ENCODE measurements at places on chromosomes 6 and 20.

DNA sequence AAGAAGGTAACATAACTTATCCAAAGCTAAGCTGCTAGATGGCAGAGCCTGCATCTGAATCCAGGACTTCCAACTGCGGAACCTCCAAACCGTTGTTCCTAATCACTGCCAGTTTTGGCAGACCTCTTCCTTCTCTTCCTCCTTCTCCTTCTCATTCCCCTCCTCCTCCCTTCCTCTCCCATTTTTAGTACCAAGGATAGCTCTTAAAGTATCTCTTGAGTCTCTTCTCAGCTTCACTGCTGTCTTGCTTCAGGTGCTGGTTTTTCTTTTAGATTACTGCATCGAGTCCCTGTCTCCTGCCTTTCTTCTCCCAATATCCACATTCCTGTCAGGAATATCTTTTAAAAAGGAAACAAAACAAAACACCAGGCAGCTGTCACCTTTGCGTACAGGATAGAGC is 77.1 kb downstream of the CDYL start:
- DNase-seq = no peak

DNA sequence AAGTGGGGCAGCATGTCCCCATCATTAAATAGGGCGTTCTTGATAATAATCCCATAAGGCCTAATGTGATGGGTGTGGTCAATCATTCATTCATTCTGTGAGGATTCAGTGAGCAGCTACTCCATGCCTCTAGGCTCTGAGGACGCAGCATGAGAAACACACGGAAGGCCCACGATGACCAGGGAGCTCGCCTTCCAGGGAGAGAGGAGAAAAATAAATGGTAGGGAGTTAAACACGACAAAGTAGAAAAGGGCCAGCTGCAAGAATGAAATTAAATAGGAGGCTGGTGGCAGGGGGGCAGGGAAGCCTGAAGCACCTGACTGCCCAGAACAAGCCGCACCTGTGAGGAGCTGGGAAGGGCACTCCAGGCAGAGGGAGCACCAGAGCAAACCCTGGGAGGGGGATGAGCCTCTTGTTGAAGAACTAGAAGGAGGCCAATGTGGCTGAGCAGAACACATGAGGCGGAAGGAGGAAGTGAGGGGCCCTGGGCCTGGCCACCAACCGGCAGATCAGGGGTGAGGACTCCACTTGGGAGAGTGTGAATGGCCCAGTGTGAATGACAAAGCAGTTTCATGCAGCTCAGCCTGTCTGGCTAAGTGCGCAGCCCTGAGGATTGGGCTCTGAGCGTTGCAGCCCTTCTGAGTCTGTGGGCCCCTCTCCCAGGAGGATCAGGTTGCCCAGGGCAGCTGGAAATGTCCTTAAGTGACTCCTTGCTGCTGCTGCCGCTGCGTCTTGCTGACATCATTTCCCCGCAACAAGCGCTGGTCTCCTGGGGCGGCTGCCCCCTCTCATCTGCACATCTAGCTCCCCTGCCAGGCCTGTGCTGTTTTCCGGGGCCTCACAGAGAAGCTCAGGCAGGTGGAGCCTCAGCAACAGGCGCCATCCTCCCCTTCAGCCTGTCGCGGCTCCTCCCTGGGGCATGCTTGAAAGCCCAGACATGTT is 99.9 kb downstream of the CDH26 start:
- peak; percentile 24 for DNase-seq

GRCh38 chr20:834151-834746 is 734 bp downstream of the FAM110A start:
- no peak for DNase-seq

DNA sequence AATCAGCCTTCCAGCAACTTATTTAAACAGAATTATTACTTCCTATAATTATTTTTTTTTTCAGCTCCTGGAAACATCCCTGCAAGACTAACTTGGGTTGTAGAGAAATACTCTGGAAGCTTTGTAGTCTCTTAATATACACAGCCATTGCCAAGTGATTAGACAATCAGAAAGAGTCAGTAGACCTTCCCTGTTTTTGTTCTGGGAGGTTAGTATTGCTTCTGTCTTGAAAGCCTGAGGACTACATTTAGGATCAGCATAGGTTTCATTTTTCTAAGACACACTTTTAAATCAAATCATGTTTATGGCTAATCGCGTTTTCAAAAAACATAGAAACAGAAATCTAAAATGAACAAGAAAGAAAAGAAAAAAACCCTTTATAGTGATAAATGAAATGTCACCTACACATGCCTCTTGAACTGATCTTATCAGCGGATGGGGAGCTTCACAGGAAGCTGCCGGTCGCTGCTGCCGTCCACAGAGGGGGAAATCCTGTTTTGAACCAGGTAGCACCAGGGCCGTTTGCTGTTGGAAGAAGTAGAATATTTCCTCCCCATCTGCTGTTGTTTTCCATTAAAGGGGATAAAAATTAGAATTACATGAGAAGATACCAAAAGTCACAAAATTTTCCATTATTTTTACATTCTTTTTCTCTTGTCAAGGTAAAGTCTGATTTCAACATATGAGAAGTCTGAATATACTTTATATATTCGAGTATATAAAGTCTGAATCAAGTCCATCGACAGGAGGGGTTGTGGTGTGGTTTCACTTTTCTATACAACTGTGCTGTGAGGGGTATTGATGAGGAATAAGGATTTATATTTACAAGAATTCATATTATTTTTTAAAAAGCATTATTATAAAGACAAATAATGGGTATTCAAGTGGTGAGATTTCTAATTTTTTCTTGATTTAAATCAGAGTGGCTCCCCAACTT is 94.6 kb downstream of the ARMC2 start:
- DNase-seq = peak; percentile 39

DNA sequence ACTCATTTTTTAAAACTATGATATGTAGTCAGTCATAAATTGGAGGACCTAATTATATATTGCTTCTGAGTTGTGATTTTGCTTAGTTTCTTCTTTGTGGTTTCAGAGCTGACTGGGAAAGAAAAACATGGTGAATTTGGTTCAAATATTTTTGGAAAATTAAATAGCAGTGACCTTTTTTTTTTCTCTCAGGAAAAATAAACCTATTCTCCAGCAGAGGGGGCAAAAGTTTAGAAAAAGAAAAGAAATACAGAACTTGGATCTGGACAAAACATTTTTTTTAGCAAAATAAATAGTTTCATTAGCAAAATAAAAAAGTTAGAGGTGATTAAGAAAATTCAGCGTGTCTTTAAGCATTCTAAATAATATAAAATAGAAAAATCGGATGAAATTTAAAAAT is 10.2 kb downstream of the COL10A1 start:
- no peak for DNase-seq

GRCh38 chr6:127980996-127981395 is 80.1 kb upstream of the THEMIS start:
- no peak for DNase-seq

- no peak for DNase-seq
Observed at GRCh38 chr20:6120491-6120988, 2.3 kb downstream of the FERMT1 start.

- no peak for DNase-seq
Observed at GRCh38 chr6:14516956-14517355, 399.4 kb downstream of the CD83 start.

DNA sequence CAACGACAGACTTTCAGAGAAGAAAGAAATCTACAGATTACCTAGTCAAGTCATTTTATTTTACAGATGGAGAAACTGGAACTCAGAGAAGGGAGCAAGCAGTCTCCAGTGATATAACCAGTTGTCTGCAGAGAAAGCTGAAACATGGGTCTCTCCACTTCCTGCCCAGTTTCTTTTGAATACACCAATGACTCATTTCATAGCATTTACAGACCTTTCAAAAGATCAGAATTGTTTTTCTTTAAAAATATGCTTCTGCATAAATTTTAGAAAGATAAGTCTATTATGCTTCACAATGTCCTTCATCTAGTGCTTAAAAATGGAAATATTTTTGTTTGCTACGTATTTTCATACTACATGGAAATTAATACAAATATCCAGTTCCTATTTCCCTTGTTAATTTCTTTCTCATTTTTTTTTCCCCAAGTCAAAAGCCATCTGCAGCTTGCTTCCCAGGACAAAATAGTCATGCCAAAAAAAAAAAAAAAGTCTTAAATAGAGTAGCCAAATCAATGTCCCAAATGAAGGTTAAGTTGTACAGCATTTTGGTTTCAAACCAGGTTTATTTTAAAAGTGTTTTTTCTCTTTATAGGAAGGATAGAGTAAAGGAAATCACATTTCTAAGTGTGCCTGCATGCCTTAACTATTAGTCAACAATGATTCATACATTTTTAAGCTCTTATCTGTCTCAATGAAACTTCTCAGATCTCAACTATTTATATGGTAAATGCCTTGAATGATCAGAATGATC is 36.9 kb downstream of the ARHGAP18 start:
- DNase-seq = no peak

DNA sequence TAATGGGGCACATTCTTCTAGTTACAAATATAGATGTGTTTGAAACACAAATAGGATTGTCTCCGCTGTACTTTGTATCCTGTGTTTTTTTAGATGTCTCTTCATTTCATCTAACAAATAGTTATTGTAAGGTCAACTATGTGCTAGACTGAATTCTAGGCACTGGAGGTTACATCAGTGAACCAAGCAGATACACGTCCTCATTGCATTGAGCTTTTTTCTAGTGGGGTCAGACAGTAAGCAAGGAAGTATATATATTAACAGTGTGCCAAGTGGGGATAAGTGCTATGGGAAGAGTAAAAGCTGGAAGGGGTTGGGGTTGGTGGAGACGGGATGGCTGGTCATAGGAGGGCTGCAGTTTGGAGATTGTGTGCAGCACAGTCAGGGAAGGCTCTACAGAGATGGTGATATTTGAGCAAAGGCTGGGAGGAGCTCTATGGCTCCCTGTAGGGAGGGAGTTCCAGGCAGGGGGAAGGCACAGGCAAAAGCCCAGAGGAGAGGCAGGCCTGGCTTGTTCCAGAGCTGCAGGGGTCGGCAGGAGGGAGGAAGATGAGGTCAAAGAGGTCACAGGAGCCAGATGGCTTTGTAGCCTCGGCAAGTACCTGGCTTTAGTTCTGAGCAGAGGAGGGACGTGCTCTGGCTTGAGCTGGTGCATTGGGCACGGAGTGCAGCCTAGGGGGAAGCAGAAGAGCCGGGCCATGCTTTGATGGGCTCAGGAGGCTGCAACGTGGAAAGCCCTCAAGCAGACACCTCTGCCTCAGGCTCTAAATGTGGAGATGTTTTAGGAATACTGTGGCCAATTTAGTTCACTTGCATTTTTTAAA is 152.3 kb downstream of the ZDHHC14 start:
- DNase-seq = no peak

- DNase-seq = peak; percentile 52
Observed at GRCh38 chr6:28218312-28219248, 6.5 kb upstream of the ZSCAN9 start.

DNA sequence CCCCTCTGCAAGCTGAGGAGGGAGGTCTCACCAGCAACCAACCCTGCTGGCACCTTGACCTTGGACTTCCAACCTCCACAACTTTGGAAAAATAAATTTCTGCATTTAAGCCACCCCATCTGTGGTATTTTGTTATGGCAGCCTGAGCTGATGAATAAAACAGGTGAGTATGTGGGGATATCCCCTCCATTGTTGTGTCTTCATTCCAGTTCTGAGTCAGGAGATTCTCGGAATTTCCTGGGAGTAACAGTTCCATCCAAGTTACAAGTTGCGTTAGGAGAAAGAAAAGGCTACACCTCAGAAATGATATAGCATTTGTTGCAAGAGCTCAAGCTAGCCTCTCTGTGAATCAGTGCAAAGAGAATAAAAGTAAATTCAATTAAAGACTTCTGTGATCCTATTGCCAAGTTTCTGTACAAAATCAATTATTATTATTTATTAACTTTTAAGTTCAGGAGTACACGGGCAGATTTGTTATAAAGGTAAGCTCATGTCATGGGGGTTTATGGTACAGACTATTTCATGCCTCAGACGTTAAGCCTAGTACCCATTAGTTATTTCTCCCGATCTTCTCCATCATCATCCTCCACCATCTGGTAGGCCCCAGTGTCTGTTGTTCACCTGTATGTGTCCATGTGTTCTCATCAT is 153.0 kb downstream of the NKAIN2 start:
- DNase-seq = no peak

DNA sequence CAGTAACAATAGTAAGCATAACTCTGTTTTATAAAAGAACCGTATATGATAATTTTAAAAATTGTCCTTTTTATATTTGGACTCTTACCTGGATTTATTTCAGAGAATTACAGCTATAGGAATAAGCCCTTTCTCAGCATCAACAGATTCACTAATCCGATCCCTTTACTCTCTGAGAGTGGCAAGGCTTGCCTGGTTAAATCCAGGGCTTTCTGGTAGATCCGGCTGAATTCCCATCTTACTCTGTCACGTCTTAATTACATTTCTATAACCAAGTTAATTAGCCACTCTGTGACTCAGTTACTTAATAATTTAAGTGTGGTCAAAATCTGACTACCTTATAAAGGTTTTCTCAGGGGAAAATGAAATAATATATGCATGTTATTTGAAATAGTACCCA is 294.7 kb downstream of the FRK start:
- no peak for DNase-seq

- DNase-seq = peak; percentile 49
Observed at GRCh38 chr20:46552460-46553420, 2.3 kb upstream of the OCSTAMP start.

DNA sequence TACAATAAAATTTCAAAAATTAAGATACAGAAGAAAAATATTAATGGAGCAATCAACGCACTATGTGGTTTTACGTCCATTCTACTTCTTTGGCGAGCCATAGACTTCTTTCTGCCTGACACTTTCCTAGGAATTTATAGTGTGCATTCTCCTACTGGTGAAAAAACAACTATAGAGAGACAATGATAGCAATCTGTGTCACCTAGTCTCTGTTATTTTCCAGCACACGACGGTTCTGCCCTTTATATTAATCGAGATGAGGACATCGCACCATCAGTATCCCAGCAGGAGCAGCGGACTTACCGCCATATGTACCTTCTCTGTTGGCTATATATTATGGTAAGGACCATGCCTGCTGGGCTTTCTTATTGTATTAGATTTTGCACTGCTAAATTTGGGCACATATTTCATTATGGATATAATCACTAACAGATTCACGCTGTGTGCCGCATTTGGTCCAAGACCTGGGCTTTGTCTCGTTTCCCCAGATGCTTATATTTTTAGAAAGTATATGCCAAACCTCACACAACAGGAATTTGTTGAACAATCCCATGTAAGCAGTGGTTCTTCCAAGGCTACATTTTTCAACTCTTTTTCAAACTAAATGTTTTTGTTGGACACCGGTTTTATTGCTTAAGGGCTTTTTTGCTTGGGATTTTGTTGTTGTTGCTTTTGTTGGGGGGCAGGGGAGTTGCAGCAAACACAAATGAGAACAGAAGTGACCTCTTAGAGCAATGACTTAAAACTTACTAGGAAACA is 166.4 kb downstream of the ADAT2 start:
- DNase-seq = no peak

- no peak for DNase-seq
Observed at GRCh38 chr6:110564703-110565421, 88.4 kb upstream of the SLC22A16 start.

All from activated CD4-positive, alpha-beta T cell treated with anti-CD3 and anti-CD28 coated beads, Interleukin-2, amount 50 U/mL, for 48 hours (primary cell).